NCI-H1930 (cell line): ENCODE measurements at places on chromosomes 7 and 10.
A peak's percentile ranks its signal among the peaks of the same experiment; 100 is the strongest.

DNA sequence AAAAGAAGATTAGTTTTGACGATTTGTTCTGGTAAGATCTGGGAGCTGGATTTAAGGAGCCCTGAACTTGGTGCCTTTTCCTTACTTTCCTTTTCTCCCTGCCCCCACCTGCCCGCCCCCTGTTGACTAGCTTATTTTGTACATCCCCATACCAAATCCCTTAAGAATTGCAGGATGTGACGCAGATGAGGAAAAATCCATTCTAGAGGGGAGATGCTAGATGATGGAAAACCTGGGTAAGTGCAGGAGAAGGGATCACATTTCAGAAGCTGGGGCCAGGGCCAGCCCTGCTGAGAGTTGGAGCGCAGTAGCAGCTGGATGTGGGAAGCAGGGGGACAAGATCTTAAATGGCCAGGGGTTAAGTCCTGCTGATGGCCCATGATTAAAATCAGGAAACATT lies 93.9 kb downstream of the CCDC3 start:
- no peak for DNase-seq

- no peak for DNase-seq
Measured at GRCh38 chr7:2321020-2321419, 6.8 kb upstream of the SNX8 start.

DNA sequence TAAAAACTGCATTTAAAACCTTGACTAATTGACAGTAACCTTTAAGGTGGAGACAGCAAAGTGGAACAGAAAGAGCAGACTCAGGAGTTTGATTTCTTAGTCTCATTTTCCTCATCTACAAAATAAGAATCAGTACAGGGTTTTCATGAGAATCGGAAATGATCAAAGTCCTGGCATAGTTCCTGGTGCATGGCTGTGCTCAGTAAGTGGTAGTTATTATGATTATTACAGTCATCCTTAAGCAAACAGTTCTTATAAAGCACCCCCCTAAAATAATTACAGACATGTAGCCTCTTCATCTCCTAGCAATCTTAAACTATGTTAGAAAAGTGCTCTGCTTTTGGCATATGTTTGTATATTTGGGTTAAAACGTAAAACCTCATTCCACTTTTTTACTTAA lies 18.0 kb downstream of the NEBL start:
- DNase-seq, result no peak

DNA sequence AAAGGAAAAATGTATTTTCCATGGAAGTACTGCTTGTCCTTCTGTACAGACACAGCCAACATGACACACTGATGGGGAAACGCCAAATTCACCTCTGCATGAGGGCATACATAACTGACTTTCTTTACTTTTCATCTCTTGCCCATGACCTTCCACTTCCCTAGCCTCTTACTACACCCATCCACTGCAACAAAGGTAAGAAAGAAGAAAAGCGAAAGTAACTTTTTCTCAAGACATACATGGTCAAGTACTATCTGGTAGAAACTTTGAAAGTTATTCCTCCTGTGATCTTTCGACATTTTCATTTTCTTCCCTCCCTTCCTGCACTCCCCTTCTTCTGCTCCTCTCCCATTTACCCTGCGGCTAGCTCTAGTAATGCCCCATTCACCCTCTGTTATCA lies 130.8 kb downstream of the USP6NL start:
- DNase-seq, result no peak

DNA sequence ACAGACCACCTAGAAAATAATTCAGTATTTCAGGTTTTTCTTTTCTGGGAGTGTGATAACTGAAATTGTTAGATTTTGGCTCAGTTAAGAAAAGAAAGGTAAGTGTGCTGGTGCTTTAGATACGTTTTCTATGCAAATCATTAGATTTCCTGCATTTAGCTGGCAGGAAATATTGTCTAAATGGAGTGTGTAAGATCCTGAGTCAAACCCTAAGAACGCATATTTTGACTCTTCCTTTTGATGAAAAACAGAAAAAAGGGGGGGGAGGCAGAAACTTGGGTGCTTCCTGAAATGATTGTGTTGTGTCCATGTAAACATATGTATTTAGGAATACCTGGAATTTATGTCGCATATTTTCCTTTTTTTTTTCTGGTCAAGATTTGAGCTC lies 1.2 kb downstream of the GRK5 start:
- DNase-seq, result no peak

DNA sequence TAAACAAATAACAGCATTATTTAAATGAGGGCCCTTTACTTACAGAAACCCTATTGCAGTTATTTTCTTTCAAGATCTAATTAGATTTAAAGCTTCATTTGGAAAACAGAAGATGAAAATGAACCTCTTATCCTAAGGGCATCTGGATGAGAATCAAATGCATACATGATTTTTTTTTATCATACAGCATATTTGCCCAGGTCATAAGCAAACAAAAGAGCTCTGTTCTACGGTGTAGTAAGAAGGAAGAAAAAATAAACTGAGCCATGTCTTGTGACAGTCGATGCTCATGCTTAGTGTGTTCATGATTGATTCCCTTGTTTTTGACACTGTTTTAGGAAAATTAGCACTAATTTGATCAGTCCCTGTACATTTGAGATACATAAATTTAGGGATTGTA lies 202.6 kb upstream of the RNF32 start:
- DNase-seq, result no peak

- no peak for DNase-seq
Measured at GRCh38 chr7:147885869-147886268, 704.7 kb upstream of the C7orf33 start.

GRCh38 chr10:119567978-119568377 lies 25.5 kb upstream of the RGS10 start:
- DNase-seq, result no peak

GRCh38 chr10:53440601-53441000 lies 668.0 kb upstream of the MBL2 start:
- DNase-seq, result no peak

GRCh38 chr7:116570306-116570705 lies 45.5 kb downstream of the CAV1 start:
- DNase-seq, result no peak

- DNase-seq, result no peak
Measured at GRCh38 chr7:116169060-116169459, 41.3 kb upstream of the TES start.

GRCh38 chr7:74575083-74575784 lies 82.3 kb upstream of the GTF2I start:
- no peak for DNase-seq

- DNase-seq, result peak; percentile 53
Measured at GRCh38 chr7:98470485-98471240, 69.8 kb upstream of the BAIAP2L1 start.

DNA sequence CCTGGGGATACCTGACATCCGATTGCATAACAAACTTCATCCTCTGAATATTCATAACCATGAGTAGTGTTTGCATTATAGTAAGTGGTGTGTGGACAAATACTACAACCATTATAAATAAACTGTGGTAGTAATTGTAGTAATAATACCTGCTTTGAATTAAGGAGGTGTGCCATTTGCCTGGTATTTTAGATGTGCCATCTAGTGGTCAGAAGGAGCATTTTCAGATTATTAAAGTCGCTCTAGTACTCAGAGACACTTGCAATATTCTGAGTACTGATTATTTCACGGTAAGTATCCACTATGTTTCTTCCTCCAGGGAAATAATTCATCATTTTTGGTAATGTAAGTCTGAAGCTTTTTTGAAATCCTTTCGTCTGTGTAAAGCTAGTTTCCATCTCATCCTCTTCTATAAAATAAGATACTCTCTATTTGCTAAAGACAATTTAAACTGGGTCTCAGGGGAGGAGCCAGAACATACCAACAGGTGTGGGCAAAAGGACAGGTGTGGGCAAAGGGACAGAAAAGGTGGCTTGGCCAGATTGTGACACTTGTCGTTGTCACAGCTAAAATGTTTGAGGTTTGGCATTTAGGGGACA lies 115.3 kb upstream of the WDR11 start:
- DNase-seq, result no peak

GRCh38 chr10:3689871-3690510 lies 95.0 kb downstream of the KLF6 start:
- DNase-seq, result no peak

DNA sequence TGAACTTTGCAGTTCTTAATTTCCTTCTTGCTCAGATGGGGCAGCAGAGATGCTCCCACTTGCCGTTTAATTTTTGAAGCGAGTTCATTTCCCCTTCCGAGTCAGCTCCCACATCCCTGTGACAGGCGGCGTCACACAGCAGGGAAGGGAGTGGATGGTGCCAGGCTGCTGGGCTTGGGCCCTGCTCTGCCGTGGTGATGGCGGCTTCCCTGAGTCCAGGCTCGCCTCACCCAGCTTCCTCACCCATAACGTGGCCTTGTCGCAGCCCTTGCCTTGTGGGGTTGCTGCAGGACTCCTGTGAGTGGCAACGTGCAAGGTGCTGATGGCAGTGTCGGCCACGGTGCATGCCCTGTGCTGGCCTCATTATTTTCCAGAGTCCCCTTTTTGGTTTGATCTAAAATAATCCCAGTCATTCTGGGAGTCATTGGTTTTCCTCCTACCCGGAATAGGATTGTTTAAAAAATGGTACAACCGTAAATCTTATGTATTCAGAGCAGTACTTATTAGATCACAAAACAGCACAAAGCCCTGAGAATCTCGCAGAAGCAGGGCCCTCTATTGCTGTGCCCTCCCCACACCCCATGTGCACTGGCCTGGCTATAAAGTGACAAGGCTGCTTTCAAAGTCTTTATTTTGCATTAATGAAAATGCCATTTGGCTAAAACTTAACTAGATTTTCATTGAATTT lies 260.1 kb downstream of the WDR37 start:
- no peak for DNase-seq

DNA sequence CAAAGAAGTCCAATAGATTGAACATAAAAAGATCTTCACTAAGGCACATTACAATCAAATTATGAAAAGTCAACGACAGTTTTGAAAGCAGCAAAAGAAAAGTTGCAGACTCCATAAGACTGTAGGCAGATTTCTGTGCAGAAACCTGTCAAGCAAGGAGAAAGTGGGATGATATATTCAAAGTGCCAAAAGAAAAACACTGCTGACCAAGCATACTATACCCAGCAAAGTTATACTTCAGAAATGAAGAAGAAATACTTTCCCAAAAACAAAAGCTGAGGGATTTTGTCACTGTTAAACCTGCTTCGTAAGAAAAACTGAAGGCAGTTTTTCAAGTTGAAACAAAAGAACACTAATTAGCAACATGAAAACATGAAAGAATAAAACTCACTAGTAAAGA lies 145.5 kb downstream of the ZEB1 start:
- DNase-seq, result no peak

DNA sequence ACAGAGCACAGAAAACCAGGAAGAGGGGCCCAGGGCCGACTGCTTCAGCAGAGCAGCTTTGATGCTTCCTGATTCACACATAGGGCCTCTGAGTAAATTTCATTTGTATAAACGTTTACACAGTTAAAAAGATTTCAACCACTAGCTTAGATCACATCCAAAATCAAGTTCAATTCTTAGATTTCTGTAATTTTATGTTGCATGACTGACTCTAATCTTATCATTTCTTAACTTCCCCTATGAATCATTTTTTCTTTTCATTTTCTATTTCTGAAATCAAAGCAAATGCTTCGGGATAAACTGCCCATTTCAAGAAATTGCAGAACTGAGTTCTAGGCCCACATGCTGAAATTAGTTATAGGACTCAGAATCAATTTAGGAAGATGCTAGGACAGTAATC lies 224.7 kb downstream of the INHBA start:
- no peak for DNase-seq

DNA sequence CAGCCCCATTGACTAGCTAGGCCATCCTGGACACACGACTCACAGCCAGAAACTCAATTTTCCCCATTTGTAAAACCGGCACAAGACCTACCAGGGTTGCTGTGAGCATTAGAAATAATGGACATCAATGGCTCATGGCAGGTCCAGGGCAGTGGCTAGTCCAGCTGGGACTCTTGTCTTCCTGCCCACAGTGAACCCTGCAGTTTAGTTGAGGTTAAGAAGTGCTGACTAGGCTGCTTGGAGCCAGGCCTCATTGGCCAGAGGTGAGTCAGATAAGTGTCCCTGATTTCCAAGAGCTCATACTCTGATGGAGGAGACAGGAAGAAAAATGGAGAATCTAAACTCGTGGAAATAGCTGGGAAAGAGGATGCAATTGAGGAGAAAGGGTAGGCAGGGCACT lies 123.4 kb upstream of the ZNF92 start:
- no peak for DNase-seq

- no peak for DNase-seq
Measured at GRCh38 chr10:5844345-5845055, 31.3 kb upstream of the GDI2 start.

- DNase-seq, result no peak
Measured at GRCh38 chr10:27642023-27642589, 103.5 kb downstream of the MKX start.

DNA sequence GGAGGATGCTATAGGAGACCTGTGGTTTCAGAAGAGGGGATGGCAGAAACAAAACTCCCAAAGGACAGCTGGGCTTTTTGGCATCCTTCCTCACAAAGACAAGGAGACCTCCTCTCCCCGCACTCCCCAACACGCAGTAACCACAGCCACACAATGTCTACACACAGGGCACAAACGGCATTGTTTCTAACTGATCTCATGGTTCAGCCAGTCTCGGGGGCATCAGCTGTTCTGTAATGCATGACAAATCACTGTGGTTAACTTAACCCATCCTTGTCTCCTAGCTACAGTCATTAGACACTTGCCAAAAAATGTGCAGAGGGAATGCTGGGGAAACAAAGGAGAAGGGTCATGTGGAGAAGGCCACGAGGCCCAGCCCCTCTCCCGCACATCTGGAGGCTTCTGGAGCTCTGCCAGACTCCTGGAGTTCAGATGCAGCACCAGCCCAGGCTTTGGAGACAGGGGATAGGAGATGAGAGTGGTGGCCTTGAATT lies 7.6 kb upstream of the ADAMTS14 start:
- DNase-seq, result no peak

DNA sequence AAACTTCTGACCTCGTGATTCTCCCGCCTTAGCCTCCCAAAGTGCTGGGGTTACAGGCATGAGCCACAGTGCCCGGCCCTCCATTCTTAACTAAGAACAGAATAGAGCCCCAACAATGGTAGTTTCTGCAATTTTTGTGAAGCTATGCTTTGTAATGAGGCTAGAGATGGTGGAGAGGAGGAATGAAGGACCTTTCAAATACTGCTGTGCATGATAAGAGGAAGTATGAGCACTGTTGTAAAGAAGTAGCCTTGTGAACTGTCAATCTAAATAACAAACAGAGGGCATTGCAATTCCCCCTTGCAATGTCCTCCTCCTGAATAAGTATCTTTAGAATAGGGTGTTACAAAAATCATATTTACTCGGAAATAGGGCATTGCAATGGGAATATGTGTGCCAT lies 70.2 kb downstream of the EVX1 start:
- DNase-seq, result no peak

DNA sequence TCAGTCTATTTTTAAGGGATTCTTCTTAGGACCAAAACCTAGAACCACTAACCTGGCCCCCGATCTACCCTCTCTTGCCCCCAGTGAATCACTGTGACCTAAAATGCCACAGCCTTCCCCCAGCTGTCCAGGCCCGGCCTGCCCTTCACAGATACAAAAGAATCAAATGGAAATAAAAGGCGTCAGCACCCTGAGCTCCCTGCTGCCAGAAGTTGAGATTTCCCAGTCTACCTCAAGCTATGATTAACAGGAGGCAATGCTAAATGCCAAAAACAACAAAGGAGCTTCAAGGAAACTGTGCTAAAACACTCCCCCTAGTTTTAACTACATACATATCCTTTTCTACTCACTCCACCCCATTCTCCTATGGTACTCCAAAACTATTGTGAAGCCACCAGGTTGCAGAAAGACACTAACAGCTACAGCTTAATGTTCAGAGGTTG lies 67.8 kb downstream of the GSAP start:
- no peak for DNase-seq
